Astrocyte of the hippocampus (primary cell): ENCODE measurements at places on chromosomes 7 and 10.

GRCh38 chr10:22433875-22434274, 88.6 kb downstream of the SPAG6 start:
- DNase-seq: peak; percentile 84

- DNase-seq: no peak
These were observed 80.5 kb upstream of the TAS2R16 start for GRCh38 chr7:123075838-123076467.

GRCh38 chr10:124728071-124728829, 15.9 kb downstream of the FAM53B start:
- DNase-seq: no peak

DNA sequence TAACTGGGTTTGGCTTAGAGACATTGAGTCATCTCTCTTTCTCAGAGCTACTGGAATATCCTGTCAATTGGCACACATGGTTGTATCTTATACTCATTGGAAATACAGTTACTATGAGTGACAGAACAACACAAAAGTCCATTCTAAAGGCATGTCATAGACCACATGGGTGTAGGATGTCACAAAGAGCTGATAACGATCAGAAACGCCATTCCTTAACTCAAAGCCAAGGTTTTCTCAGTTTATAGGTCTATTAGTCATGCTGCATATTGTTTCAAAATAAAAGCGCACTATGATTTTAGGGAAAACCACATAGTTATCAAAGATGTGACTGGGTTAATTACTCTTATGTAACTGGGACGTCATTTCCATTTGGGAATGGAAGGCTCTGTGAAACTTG, 147.2 kb upstream of the FAM171A1 start:
- DNase-seq: no peak

- no peak for DNase-seq
These were observed 1.0 kb upstream of the CYP2W1 start for GRCh38 chr7:981793-982510.

- DNase-seq: no peak
These were observed 700 bp downstream of the NIPSNAP2 start for GRCh38 chr7:55965100-55965470.

DNA sequence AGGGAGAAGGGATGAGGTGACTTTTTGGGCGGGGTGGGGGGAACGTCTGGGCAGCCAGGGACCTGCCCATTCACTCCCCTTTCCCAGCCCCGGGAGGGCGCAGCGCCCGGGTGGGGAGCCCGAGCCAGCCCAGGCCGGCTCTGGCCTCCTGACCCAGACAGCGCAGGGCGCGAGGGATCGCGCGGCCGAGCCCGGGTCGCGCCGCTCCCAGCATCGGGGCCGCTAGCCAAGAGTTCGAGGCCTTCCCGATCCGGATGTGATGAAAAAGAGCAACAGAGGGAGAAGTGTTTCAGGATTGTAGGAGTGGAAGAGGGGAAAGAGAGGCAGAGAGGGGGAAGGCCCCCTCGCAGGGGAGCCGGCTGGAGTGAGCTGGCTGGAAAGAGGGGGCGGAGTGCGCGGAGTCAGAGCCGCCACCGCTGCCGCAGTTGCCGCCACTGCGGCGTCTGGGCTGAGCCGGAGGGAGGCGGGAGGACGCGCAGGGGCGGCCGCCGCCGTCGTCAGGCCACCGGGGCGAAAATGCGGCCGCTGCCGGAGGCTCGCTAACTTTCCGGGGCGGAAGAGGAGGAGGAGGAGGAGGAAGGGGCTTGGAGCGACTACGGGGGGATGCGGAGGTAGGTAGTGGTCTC, at the start of gene MDFIC:
TSS of gene MDFIC (plus strand) at position 69 of the 626 bp plus-strand sequence. CDS start 940 bp downstream, outside the sequence.
- peak; percentile 81 for DNase-seq

GRCh38 chr7:87119581-87119980, 32.7 kb upstream of the DMTF1 start:
- DNase-seq: no peak

GRCh38 chr7:142807855-142808460, 37.2 kb downstream of the PRSS2 start:
- no peak for DNase-seq

GRCh38 chr10:61475449-61475873, 22.3 kb upstream of the TMEM26 start:
- peak; percentile 29 for DNase-seq

DNA sequence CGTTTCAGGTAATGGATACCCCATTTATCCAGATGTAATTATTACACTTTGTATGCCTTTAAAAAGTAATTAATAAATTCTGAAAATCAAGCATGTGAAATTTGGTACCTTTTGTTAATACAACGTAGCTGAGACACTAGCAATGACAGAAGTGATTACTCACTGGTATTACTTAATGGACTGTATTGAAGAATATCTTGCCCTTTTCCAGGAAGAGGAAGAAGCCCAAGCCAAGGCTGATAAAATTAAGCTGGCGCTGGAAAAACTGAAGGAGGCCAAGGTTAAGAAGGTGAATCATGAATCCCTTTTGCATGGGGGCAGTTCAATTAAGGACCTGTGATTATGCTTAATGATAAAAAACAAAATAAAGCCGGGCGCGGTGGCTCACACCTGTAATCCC, 64.8 kb downstream of the APBB1IP start:
- no peak for DNase-seq

- no peak for DNase-seq
These were observed 62.1 kb downstream of the VWA2 start for GRCh38 chr10:114301177-114301576.

- DNase-seq: no peak
These were observed 56.1 kb upstream of the SH2B2 start for GRCh38 chr7:102230593-102230992.

DNA sequence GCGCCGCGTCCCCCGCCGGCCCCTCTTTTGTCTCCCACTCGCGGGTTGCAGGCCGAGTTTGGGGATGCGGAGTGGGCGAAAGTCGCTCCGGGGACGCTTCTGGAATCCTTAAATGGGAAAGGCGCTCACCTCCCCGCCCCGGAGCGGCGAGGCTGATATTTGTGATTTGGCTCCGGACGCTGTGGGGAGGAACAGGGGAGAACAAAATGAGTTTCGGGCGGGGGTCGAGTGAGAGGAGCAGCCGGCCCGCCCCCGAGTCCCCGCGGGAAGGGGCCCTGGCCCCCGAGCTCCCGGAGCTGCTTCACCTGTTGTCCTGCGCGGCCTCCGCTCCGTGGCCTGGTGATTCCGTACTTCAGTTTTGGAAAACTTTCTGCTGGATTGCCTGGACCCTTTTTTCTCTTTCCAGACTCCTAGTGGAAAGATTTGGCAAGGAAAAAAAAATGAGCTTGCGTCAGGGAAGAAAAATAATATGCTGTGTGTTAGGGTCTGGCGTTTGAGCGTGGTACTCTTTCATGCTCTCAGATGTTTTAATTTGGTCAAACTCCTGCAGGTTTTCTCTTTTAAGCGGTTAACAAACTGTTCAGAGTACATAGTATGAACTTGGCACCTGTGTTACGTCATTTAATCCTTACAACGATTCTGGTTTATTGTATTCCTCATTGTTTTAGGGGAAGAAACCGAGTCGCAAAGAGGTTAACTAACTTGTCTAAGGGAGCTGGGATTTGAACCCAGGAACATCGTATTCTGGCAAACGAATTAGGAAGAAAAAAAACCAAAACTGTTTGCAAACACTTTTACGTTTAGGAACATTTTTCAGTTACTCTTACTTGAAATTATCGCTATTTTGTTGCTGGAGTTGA, 924 bp downstream of the BMPR1A start:
- DNase-seq: peak; percentile 68

DNA sequence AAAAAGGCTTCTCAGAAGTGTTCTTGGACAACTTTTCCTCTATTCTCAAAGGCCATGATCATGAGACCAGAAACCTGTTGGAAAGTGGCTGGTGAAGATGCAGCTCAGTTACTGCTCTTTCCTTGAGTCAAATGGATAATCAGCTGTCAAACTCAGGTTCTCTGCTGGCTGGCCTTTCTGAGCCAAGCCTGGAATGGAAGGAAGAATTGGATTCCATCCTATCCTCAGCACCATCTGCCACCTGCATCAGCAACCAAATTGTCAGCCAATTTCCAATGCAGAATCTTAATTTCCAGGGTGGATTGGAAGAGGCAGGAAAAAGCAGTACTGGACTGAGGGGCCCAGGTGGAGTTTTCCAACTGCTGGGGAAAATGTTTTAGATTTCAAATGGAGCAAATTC, 631.7 kb downstream of the KCNMA1 start:
- DNase-seq: no peak

DNA sequence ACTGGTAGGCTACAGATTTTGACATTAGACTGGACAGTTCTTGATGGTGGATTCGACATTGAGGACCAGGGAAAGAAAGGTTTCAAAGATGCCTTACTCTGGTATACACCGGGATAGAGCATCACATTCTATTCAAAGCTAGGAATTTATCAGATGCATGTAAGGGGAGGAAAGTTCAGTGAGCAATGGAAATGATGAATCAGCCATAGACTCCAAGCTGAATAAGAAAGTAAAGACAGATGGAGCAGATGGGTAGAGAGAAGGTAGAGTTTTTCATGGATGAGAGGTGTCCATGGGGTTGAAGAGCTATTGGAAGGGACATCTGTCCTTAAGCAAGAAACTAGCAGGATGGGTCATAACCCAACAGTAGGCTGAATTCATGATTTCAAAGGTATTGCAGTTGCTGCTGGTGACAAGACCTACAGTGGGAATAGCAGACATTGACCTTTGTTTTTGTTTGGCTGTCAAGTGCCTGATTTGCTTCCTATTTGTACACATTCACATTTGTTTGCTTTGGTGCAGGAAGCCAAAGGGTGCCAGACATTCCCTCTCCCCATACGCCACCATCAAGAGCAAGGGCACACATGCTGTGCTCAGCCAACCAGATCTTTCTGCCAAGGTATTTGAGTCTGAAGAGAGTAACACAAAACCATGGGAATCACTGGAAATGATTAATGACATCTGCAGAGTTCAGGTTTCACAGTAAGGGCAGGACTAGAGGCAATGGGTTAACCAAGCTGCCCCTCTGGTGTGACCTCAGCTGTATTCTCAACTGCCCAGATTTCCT, 8.6 kb upstream of the CACUL1 start:
- DNase-seq: no peak

- no peak for DNase-seq
These were observed 237.7 kb upstream of the PRKCQ start for GRCh38 chr10:6817770-6818169.

- DNase-seq: no peak
These were observed 3.8 kb downstream of the NUDCD3 start for GRCh38 chr7:44486693-44487092.

DNA sequence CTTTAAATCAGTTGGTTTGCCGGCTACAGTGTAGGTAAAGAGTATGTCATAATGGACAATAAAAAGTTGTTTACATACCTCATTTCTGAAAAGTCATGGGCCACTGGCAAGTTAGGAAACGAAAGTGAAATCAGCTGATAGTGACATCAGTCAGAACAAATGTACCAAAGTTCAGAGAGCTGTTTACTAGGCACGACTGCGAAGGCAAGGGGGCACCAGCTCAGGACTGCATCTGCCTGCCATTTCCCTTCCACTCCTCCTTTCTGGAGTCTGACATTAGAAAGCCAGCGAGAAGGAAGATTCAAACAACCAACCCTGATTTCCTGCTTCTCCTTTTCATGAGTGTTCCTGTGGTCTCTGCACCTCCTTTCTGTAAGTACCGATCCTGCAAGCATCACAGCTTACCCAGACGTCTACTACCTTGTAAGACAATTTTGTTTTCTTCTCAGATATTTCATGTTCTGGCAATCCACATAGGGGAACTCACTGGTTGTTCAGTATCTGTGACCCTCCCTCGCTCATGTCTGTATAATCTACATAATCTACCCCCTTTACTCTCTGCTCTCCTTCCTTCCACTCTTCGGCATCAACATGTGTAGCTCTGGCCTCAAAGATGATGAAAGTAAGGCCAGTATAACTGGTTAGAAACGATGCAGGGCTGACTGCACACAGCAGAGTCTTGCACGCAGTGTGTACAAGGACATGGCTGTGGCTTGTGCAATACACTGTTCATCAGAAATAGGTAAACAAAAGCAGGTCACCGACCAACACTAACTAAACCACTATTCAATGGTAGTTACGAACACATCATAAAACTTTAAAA, at the start of gene TMEM140:
TSS of gene TMEM140 (plus strand) at position 174 of the 823 bp plus-strand sequence. CDS start 16,370 bp downstream, outside the sequence.
- no peak for DNase-seq

DNA sequence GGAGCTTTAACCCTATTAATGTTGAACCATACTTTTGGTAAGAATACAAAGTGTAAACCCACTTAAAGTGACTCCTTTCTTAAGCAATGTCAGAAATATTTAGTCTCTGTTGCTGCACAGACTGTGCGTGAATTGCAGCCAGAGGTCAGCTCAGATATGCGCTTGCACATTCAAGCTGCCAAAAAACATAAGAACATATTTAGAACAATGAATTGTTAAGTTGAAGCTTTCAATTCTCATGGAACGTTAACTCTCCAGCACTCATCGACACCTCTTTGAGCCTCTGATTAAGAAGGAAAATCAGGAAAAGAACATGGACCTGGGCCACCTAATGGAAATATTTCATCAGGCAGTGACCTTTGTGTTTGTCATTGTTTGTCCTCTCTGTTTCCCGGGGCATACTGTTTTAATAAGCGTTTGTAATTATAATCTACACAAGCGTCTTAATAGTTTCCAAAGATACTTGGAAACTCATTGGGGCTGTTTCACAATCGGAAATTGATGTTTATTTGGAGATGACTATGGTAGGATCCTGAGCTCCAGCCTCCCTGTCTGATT, 193.0 kb upstream of the CELF2 start:
- peak; percentile 58 for DNase-seq

GRCh38 chr7:84876061-84876821, 310.6 kb downstream of the SEMA3D start:
- no peak for DNase-seq

DNA sequence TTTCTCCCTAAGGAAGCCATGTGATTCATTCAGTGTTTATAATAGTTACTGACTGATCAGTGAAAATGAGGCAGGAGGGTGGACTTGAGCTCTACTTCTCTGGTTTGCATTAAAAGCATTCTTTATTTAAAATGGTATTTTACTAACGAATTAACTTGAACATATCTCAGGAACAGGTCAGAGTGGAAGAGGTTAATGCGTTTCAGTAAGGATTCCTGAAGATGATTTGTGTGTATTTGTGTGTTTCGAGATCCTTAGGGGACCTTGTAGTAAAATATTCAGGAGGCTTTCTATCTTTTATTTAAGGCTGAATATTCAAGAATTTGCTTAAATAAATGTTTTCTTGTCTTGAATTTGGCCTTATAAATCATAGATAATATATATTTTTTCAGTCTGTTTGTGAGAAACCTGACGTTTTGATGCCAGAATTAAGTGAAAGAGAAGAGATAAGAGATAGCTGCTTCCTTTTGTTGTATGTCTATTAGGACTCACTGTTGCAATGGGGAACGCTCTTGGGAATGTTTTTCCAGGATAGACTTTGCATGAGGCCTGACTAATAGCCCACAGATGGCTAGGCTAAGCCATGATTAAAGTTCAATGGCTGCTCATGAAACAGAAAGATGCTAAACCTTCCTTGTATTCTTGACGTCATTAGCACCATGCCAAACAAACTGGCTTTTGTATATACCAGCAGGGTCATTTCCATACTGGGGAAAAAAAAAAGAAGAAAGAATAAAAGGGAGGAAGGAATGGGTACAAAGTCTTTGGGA, 93.8 kb upstream of the MTPN start:
- no peak for DNase-seq

DNA sequence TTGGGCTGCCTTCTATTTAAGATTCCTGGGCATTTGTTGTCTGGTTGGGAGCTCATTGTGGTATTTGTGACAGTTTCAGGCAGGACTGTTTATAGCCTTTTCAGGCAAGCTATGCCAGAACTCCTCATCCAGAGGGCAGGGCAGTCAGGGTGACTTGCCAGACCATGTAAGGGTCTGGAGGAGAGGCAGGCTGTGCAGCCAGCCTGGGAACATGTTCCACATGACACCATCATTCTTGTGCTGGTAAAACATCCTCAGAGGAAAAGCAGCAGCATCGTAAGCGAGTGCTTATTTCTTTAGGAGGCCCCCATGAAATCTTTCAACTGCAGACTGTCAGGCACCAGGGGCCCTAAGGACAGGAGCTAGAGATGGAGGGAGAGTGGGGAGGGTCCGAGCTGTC, 44.0 kb upstream of the SORBS1 start:
- peak; percentile 39 for DNase-seq
